ENCODE measurements at places on chromosomes 2 and 18.

GRCh38 chr2:231489990-231490389 lies 25.7 kb upstream of the NCL start:
- no peaks in the 10 kb centered on the region for H3K27me3 ChIP-seq
- H3K36me3 ChIP-seq = peaks cover 4% of the 10 kb centered on the region
- H3K4me1 ChIP-seq = no peaks in the 10 kb centered on the region
- no peak for DNase-seq
- H3K27ac ChIP-seq = no peak overlapping the region

DNA sequence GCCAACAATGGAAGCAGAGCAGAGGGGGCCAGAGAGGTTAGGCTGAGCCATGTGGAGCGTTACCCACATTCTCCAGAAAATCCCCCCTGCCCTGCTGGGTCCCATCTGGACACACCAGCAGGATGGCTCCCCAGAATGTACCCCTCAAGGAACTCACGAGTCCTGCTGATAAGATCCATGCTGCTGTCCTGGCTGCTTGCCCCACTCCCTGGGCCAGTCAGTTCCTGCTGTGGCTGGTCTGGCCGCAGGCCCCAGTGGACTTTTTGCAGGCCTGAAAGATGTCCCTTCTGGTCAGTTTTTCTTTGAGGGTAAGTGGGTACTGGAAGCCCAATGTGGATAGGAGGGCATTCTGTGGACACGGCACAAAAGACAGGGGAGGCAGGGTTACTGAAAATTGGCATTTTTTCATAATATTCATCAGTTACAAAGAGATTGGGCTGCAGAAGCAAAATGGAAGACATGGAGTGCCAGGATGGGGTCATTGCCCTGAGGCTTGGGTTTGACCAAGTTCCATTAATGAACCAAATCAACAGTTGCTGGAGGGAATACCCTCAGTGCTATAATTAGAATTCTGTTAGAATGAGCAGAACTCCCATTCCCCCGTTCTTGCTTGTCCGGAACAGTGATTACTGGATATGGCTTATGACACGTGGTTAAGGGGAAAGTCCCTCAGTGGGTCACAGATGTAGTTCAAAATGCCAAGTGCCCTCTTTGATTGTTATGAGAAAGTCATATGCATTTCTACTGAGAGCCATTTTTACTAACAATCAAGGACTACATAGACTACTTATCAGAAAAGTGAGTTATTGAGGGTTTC lies 38.7 kb downstream of the SLC4A5 start:
- H3K27ac ChIP-seq = no peak overlapping the region
- H3K4me1 ChIP-seq = no peaks in the 10 kb centered on the region
- peaks cover 5% of the 10 kb centered on the region for H3K36me3 ChIP-seq

DNA sequence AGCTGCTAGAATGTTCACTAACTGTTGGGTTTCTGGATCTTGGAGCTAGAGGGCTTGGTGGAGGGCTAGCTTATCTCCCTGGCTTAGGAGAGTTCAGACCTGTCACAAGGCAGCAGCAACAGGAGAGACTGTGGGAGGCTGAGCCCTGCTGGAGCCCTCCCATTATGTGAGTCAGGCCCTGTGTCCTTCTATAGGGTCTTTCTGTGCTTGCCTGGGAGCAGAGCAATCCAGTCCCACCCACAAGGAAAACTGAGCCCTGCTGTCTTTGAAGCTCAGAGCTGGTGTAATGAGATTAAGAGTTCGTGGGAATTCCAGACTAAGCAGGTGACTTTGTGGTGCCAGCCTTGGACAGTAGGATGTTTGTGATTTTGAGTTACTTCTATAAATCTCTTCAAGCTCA lies 249.0 kb downstream of the TTC32 start:
- no peak for DNase-seq
- peaks cover 5% of the 10 kb centered on the region for H3K27me3 ChIP-seq
- no peak overlapping the region for H3K27ac ChIP-seq
- H3K36me3 ChIP-seq = no peaks in the 10 kb centered on the region
- H3K4me3 ChIP-seq = no peak overlapping the region

- H3K4me1 ChIP-seq = peaks cover 24% of the 10 kb centered on the region
- no peaks in the 10 kb centered on the region for H3K27me3 ChIP-seq
- H3K36me3 ChIP-seq = peaks cover 17% of the 10 kb centered on the region
- no peak overlapping the region for H3K4me3 ChIP-seq
Observed at GRCh38 chr2:190570871-190571270, 36.3 kb upstream of the NEMP2 start.

GRCh38 chr18:76892832-76893231 lies 70.5 kb downstream of the ZNF236 start:
- H3K36me3 ChIP-seq = peaks cover 69% of the 10 kb centered on the region
- no peaks in the 10 kb centered on the region for H3K4me1 ChIP-seq
- no peak overlapping the region for H3K27ac ChIP-seq
- no peak overlapping the region for H3K4me3 ChIP-seq

- H3K4me3 ChIP-seq = no peak overlapping the region
- no peak for DNase-seq
- peaks cover 9% of the 10 kb centered on the region for H3K27me3 ChIP-seq
- no peaks in the 10 kb centered on the region for H3K4me1 ChIP-seq
Observed at GRCh38 chr18:77866351-77866750, 616.7 kb downstream of the GALR1 start.

- no peaks in the 10 kb centered on the region for H3K4me1 ChIP-seq
- peaks cover 12% of the 10 kb centered on the region for H3K27me3 ChIP-seq
- no peak for DNase-seq
Observed at GRCh38 chr18:72830109-72830508, 37.7 kb downstream of the NETO1 start.

DNA sequence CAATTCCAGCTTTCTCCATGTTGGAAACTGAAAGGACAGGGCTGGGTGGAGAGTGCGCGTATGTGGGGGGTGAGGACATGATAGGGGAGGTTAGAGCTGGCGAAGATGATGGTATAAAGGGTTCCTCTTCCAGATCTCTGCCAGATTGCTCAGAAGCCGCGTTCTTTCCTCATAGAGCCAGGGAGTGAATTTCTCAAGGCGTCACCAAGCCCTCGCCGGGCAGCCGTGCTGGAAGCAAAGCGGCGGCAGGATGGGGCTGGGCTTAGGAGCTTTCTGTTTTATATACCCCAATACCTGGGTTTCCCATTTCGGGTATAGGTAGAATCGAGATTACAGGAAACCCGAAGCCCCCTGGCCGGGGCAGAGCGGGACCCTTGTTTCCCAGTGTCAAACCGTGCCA lies 43.8 kb downstream of the DDX18 start:
- no peak for DNase-seq
- H3K4me3 ChIP-seq = no peak overlapping the region
- H3K36me3 ChIP-seq = no peaks in the 10 kb centered on the region
- no peaks in the 10 kb centered on the region for H3K4me1 ChIP-seq

GRCh38 chr2:202530038-202530437 lies 104.7 kb upstream of the FAM117B start:
- peaks cover 22% of the 10 kb centered on the region for H3K36me3 ChIP-seq
- peaks cover 1% of the 10 kb centered on the region for H3K4me1 ChIP-seq
- no peak overlapping the region for H3K27ac ChIP-seq

GRCh38 chr2:147355706-147356105 lies 489.1 kb upstream of the ACVR2A start:
- peaks cover 9% of the 10 kb centered on the region for H3K4me1 ChIP-seq
- DNase-seq = no peak
- H3K36me3 ChIP-seq = no peaks in the 10 kb centered on the region
- no peak overlapping the region for H3K4me3 ChIP-seq
- H3K27me3 ChIP-seq = no peaks in the 10 kb centered on the region
- H3K27ac ChIP-seq = peak overlapping the region; percentile 47

GRCh38 chr18:61854578-61855448 lies 38.0 kb downstream of the RNF152 start:
- H3K4me1 ChIP-seq = peaks cover 3% of the 10 kb centered on the region
- no peak overlapping the region for H3K4me3 ChIP-seq
- no peaks in the 10 kb centered on the region for H3K27me3 ChIP-seq
- H3K36me3 ChIP-seq = no peaks in the 10 kb centered on the region
- no peak for DNase-seq

DNA sequence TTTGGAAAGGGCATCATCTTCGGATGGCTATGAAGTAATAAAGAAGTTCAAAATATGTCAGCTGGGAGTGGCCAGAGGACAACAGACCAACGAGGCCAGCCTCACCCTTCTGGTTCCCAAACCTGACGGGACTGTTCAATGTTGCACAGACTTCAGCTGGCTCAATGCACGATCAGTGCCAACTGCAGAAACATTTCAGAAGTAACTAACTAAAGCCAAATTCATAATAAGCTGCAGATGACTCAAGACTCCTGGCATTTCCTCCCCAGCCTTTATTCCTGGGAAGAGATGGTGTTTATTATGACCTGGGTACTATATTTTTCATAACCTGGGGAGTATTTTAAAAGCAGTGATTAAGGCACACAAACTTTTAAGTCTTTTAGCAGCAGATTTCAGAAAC lies 3.8 kb upstream of the ATP6V1C2 start:
- peaks cover 87% of the 10 kb centered on the region for H3K27me3 ChIP-seq
- H3K27ac ChIP-seq = no peak overlapping the region
- no peaks in the 10 kb centered on the region for H3K36me3 ChIP-seq
- H3K4me3 ChIP-seq = no peak overlapping the region
- H3K4me1 ChIP-seq = peaks cover 3% of the 10 kb centered on the region

DNA sequence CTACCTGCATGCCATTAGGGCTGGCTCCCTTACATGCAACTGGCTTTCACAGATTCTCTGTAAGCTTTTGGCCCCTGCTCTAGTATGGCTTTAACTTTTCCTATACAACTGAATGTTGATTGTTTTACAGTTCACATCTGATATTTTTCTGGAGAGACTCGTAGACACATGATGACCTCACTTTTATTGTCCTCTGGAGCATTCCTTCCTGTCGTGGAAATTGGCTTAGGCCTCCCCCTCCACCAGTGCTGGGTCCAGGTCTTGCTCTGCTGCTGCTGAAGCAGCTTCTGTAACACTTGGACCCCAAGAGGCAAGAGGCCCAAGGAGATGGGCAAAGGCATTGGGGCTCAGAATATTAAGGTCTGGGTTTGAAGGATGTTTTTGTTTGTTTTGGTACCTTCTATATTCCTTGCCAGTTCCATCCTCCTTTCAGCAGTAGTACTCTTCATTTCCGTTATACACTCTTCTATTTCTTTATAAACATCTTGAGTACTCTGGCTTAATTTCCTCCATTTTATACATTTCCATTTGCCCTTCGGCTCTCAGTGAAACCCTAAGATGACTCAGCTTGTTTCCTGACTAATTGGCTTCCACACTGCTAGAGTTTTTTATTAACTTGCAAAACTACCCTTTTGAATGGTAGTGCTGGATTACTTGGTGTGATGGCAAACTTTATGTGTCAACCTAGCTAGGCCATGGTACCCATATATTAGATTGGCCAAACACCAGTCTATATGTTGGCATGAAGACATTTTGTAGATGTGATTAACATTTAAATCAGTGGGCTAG lies 219.8 kb downstream of the CDCA7 start:
- peaks cover 21% of the 10 kb centered on the region for H3K4me1 ChIP-seq
- DNase-seq = no peak
- no peak overlapping the region for H3K4me3 ChIP-seq
- no peak overlapping the region for H3K27ac ChIP-seq

GRCh38 chr2:100321866-100322820 lies at the start of gene LONRF2:
TSS of gene LONRF2 (minus strand) at chr2:100322501. CDS start at chr2:100322093, 408 bp downstream.
- peak; percentile 63 for DNase-seq
- H3K27ac ChIP-seq = peak within 1 kb of the TSS; percentile 86
- peaks cover 20% of the 10 kb centered on the region for H3K36me3 ChIP-seq

DNA sequence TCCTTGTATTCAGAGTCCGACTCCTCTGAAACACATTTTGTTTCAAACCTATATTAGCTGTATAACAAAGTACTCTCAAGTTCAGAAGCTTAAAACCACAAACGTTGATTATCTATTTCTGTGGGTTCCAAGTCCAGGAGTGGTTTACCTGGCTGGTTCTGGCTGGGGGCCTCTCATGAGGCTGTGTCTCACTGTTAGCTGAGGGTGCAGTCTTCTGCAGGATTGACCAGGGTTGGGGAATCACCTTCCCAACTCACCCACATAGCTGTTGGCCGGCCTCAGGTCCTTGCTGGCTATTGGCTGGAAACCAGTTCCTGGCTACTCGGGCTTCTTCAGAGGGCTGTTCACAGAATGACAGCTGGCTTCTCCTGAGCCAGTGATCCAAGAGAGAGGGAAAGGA lies 18.0 kb upstream of the ATIC start:
- no peaks in the 10 kb centered on the region for H3K27me3 ChIP-seq
- H3K36me3 ChIP-seq = no peaks in the 10 kb centered on the region
- no peak for DNase-seq
- no peak overlapping the region for H3K27ac ChIP-seq

DNA sequence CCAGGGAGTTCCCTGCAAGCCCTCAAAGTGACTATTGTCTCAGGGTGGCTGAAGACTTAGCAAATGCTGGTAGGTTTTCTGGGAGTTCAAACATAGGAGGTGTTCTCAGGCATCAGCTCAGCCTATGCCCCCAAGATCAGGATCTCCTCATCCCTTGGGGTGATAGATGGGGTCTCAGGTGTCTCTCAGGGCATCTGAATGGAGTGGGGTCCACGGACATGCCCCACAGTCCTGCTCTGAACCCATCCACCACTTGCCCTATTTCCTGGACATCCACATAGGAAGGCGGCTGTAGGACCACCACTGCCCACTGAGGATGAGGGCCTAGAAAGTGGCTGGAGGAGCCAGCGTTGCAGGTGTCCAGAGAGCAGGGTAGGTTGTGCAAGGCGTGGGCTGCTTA lies 287.0 kb upstream of the CXCR4 start:
- H3K4me3 ChIP-seq = no peak overlapping the region
- H3K36me3 ChIP-seq = no peaks in the 10 kb centered on the region
- no peaks in the 10 kb centered on the region for H3K4me1 ChIP-seq
- DNase-seq = no peak

- no peaks in the 10 kb centered on the region for H3K4me1 ChIP-seq
- H3K36me3 ChIP-seq = no peaks in the 10 kb centered on the region
- H3K4me3 ChIP-seq = no peak overlapping the region
- no peak for DNase-seq
- no peak overlapping the region for H3K27ac ChIP-seq
- no peaks in the 10 kb centered on the region for H3K27me3 ChIP-seq
Observed at GRCh38 chr2:30325600-30326328, 94.4 kb downstream of the LBH start.

GRCh38 chr18:42614619-42615293 lies 500.7 kb downstream of the RIT2 start:
- H3K4me3 ChIP-seq = no peak overlapping the region
- no peak overlapping the region for H3K27ac ChIP-seq
- no peaks in the 10 kb centered on the region for H3K27me3 ChIP-seq
- peaks cover 6% of the 10 kb centered on the region for H3K4me1 ChIP-seq
- no peak for DNase-seq

Measured in mesothelial cell of epicardium (in vitro differentiated cells).